GM13977 (cell line): ENCODE measurements at places on chromosomes 12 and 14.
A peak's percentile ranks its signal among the peaks of the same experiment; 100 is the strongest.

GRCh38 chr14:27845902-27846301 is 920.7 kb upstream of the FOXG1 start:
- no peak for DNase-seq

GRCh38 chr12:127560041-127560478 is 706.9 kb upstream of the TMEM132C start:
- DNase-seq: no peak

- peak; percentile 30 for DNase-seq
These were observed 804 bp downstream of the USP15 start for GRCh38 chr12:62260733-62261683.

DNA sequence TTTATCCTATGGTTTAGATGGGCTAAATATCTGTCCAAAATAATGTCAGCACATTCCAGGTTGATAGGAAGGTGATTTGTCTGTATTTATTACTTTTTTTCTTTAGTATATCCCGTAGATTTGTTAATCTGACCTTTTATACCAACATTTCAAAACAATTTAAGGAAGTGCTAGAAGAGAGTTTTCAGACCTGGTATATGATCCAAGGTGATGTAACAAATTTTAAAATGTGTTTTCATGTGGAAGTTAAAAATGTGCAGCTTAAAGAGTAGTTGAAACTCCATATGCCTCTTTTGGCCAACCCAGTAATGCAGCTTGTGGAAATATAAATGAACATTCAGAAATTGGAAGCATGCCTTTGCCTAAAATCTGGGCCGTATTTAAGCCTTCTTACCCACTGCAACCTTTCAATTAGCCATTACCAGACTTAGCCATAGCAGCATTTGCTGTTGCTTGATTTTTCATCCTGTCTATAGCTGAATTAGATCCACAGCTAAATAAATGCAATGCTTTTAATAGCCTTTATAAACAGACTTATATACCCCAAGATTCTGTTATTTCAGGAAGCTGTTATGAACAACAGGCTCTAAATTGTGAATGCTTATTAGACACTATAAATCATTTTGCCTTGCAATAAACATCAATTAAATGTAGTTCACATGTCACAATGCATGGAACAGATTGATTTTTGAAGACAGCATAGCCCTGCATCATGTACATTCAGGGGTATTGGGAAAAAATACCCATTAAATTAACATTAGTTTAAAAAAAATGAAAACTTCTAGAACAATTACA is 271.2 kb downstream of the PDZRN4 start:
- DNase-seq: no peak

GRCh38 chr12:87812681-87813080 is 216.5 kb downstream of the C12orf50 start:
- no peak for DNase-seq

GRCh38 chr14:23441076-23441475 is 5.6 kb upstream of the MYH7 start:
- DNase-seq: no peak

DNA sequence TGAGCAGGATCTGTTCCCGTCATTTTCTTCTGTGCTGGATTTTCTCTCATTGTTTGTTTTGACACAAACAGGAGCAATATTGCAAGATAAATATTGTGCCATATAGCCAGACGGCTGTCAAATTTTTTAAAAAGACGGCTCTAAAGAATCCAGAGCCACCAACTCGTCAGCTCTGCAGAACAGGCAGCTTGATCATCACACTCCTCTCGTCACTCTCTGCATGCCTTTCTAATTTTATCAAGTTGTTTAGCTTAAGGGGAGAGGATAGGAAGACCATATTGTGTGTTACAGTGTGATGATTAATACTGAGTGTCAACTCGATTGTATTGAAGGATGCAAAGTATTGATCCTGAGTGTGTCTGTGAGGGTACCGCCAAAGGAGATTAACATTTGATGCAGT is 562.8 kb downstream of the GALC start:
- no peak for DNase-seq

DNA sequence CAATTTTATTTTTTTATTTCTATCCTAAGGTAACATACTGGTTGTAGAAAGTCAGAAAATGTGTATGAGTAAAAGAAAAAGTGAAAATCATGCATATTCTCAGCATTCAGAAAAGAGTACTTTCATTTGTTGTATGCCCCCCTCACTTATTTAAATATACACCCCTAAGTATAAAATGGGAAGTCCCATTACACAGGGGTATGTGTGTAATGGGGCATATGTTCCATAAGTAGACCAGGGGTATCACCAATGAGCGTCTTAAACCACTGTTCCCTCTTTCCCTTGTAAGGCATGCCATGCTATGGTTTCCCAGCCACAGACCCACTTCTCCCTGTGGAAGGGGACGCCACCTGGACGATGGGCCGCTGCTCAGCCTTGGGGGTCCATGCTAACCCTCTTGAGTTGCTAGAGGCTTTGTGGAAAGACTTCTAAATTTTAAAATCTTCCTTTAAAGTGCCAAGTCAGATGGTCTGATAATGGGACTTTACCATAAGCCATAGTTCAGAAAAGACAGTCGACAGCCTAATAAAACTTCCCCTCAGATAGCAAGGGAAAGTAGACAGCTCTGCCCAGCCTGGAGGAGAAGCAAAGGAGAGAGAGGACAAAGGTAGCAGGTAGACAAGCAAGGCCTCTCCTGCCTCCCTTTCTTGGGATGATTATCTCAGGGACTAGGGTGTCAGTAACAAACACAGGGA is 118.2 kb downstream of the ZFP36L1 start:
- no peak for DNase-seq

DNA sequence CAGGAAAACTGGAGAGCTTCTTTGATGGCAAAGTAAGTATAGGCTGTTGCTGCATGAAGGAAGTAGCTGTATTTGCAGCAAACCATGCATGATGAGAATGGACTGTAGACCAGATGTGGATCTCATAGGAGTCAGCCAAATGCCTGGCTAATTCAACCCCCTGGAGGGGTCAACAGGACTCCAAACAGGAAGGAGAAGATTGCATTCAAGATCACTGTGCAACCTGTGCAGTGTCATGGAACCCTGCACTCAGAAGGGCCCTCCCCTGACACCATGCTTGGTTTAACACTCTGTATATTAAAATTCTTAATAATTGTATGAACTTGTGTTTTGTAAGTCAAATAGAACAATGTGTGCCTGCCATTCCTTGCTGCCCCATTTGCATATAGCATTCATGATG is 225.1 kb upstream of the FSCB start:
- DNase-seq: no peak

GRCh38 chr14:85529803-85530574 is at the start of gene FLRT2:
FLRT2 (plus strand) TSS chr14:85530144; CDS start chr14:85621515, 91,371 bp downstream.
- no peak for DNase-seq
